ENCODE measurements at places on chromosomes 7 and 10.

DNA sequence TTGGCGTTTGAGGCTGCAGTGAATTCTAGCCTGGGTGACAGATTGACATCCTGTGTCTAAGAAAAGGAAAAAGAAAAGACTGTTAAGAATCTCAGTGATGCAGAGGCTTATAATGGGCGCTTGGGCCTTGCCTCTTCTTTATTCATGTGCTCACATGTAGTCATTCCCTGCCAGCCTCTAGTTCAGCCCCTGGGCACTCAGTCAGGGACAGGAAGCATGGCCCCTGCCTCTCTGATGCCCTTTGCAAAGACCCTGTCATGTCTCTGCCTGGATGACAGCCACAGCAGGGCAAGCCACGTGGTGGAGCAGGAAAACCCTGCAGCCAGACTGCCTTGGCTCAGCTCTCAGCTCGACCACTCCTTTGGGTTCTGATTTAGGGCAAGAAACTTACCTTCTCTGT, 368.9 kb downstream of the RPS24 start:
- DNase-seq: no peak

DNA sequence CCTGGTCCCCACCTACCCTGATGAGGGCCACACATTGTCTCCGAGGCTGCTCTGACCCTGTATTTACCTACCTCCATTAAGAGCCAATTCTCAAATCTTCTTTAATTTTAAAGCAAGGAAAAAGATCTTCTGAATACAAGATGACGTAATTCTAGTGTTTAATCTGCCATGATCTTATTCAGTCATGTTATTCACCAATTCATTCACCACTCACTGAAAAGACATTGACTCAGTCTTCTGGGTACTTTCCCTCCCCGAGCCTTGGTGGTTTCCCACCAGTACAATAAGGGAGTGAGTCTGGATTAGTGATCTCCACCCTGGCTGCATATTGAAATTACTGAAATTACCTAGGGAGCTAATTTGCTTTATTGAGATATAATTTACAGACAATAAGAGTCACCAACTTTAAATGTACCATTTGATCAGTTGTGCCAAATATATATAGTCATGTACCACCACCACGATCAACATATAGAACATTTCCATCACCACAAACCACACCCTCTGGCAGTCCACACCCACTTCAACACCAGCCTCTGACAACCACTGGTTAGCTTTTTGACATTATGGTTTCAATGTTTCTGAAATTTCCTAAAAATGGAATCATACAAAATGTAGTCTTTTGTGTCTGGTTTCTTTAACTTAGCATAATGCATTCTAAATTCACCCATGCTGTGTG, 117.5 kb upstream of the UNC5B start:
- no peak for DNase-seq

DNA sequence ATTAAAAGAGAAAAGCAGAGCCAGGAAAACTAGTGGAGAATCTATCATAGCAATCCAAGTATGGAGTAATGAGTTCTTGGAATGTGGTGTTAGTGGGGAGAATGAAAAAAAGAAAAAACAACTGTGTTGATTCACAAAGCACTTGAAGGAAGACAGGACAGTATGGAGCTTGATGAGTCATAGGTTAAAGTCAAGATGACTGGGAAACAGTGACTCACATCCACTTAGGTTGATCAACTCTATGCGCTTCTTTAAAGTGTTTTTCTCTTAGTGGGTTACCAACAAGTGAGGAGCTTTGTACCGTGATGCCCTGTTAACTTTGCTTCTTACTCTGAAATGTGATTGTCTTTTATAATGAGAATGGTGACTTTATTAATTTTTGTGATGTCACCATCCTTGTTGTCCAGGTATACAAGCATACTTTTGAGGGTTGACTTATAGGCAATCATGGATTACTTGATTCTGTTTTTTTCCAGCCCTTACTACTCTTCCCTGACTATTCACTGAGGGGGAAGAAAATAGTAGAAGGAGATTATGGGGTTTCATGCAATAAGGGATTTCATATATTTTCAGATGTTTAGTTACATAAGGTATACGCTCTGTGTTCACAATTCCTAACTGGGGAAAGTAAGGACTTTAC, 32.1 kb upstream of the MDFIC start:
- DNase-seq: peak; percentile 95

GRCh38 chr10:88944813-88945212, 7.8 kb downstream of the ACTA2 start:
- DNase-seq: no peak

DNA sequence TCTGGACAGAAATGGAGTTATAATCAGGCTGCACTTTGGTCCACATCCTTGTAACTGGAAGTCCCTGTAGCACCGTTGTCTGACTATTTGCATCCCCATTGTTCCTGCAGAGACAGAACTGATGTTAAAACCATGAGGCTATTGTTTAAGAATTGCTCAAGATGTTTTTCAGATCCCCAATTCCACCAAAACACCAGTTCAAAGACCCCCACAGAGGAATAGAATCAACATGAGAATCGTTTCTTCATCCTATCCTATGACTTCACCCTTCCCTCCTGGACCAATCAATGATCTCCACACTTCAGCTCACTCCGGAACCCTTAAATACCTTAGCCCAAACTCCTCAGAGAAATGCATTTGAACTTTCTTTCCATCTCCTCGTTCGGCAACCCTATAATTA, 57.1 kb upstream of the GRID1 start:
- no peak for DNase-seq

DNA sequence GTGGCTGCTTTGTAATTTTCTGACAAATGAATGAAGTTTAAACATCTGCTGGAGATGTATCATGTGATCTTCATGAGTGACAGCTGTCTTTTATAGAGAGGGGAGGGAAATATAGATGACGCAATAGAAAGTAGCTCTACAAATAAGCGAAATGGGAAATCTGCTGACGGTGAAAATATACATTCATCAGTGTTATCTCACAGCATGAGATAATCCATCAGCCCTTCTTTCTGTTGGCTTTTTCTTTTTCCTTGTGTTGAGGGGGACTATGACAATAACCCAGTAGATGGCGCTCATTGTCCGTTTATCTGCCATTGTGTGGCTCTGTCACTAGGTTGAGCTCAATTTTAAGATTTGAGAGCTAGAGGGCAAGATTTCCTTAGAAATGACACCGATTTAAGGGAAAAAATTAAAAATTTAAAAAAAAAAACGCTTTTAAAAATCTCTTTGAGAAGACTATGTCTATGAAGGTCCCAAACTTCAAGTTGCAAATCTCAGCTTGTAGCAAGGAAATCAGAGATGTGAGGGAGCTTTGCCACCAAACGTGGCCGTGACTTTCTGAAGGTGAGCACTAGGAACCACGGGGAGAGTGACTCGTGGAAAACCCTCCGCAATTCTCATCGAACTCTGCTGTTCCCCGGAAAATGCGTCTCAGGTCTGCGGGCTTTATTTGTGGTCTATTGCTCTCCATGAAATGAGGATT, 114.6 kb upstream of the SFMBT2 start:
- DNase-seq: peak; percentile 62

DNA sequence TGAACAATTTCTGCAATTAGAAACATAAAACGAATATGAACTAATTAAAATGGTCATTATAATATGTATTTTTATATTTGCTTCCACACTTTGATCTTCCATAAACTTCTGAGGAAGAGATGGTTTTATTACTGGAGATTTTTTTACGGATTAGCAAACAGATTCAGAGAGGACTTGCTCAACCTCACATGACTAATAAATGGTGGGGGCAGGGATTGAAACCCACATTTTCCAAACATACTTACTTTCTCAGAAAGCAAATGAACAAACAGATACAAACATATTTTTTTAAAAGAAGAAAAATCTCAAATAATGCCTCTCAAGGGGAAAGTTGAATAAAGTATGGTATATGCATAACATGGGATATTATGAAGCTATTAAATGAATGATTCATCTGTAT, 18.3 kb downstream of the ANKMY2 start:
- no peak for DNase-seq

- no peak for DNase-seq
These were observed 150.9 kb downstream of the SEMA3A start for GRCh38 chr7:84043661-84044191.

GRCh38 chr10:22043327-22043633, 39.8 kb upstream of the DNAJC1 start:
- DNase-seq: no peak

DNA sequence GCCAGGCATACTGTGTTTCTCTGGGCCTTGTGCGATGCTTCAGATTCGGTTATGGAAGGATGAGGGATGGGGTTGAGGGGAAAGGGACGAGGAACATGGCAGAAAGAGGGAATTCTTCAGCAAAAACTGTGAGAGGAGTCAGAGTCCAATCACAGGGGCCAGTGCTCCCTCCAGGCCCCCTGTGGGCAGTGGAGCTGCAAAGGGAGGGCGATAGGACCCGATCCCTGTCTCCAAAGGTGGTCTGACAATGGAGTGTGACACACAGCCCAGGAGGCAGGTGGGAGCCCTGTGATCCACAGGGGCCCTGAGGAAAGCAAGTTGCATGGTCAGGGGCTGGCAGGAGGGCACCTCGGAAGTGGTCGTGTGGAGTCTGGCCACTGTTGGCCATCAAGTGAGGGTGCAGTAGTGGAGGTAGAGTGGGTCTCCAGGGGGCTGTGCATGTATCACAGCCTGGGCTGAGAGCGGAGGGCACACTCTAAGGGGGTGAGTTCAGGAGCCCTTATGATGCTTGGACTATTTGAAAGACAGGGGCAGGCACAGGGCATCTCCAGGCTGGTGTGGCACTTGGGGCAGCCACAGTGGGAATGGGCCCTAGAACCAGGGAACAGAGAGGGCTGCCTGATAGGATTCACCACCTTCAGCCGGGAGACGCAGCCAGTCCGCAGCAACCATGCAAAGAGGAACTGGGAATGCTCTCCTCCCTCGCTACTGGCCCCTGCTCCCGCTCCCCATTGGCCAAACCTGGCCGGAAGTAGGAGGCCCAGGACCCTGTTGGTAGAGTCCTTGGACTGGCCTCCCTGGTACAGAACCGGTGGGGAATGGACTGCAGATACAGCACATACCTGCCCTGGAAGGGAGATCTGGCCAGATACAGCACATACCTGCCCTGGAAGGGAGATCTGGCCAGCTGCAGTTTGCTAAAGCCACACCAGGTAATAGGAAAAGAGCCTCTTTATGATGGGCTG, 115.9 kb downstream of the ADCY1 start:
- DNase-seq: no peak

DNA sequence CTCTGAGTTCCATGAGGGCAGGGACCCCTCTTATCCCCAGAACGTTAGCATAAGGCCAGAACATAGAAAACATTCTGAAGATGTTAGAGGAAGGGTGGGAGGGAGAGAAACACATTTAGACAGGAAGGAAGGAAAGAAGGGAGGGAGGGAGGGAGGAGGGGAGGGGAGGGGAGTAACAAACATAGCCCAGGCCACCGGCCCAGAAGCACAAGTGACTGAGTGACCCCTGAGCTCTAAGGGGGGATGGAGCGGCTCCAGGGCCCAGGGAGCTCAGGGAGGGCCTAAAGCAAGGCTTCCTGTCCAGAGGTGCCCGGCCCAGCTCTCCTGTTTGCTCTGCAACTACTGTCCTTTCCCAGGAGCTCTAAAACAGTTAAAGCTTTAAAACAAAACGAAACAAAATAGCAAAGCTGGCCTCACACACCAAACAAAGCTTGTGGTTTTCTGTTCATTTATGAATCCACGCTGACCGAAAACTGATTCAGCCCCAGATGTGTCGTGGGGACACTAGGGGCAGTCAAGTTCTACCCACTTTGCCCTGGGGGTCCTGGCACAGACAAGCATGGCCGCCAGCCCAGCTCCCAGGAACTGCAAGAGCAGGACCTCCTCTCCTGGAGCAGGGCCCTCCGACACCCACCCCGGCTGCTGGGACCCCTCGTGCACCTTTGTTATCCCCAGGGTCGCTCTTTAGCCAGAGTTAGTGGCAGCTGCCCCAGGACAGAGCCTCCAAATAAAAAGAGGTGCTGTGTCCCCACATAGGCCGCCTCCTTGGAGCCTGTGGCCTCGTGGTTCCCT, 496.2 kb upstream of the FOXK1 start:
- DNase-seq: no peak

GRCh38 chr7:16528520-16528919, 1.9 kb downstream of the LRRC72 start:
- DNase-seq: no peak

DNA sequence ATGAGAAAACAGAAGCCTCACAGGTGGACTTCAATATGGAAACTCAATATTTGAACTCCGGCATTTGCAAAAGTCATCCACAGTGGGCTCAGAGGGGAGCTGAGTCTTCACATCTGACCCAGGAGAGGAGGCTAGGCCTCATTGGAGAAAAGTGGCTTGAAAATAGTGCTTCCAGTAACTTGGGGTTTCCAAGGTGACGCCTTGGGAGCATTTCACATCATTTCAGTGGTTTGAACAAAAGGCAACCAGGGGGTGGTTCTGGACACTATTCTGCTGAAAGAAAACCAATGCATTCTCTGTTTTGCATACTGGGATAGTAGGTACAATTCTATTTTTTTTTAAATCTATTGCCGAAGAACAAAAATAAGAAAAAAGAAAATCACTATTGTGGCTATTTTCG, 599.2 kb upstream of the POM121L12 start:
- no peak for DNase-seq

DNA sequence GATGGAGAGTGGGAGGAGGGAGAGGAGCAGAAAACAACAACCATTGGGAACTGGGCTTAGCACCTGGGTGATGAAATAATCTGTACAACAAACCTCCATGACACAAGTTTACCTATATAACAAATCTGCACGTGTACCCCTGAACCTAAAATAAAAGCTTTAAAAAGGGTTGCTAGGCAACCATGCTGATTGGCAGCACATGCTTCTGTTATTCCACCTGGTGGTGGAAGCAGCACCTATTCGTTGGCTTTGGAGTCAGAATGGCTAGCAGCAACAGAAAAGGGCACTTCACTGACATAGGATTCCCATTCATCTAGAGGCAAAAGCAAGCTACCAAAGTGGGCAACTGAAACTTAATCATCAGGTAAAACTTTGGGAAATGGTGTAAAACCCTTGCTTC, 57.1 kb downstream of the RELN start:
- no peak for DNase-seq

GRCh38 chr7:129843978-129844840, 108.6 kb downstream of the UBE2H start:
- DNase-seq: no peak

DNA sequence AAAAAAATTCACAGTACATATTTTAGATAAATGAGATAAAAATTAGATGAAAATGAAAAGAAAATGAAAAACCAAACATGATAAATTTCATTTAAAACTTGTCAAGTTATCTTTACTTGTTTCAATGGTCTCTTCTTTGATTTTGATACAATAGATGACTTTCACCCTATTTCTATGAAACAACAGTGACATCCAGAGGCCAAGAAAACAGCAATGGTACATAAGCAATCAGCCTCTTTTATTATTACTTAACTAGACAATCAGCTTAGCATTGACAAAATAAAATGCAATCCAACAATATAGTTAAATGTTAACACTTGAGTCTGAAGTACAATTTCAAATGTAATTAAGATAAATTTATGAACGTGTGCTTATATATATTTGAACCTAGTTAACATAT, 74.8 kb upstream of the GPR37 start:
- no peak for DNase-seq

DNA sequence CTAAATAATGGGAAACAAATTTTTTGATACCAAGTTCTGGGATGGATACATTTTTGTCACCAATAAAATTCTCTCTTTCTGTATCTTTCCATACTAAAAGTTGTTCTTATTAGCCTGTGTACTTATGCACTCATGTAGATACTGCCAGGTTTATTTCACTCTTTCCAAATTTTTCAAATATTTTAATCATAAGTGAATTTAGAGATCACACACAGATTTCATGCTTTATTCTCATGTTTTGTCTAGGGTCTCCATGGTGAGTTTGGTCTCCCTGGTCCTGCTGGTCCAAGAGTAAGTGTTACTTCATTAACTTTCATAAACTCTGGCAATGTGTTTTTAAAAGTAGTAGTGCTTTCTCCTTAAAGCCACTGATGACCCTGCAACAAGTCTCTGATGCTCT, 20.3 kb downstream of the COL1A2 start:
- no peak for DNase-seq

All from HFF-Myc (cell line).